ENCODE measurements at places on chromosomes 2 and 18.
A peak's percentile ranks its signal among the peaks of the same experiment; 100 is the strongest.

GRCh38 chr2:230636684-230637271 lies 75.9 kb upstream of the CAB39 start:
- no peak for DNase-seq

- DNase-seq, result peak; percentile 11
Measured at GRCh38 chr18:59646963-59647307, 50.3 kb downstream of the CCBE1 start.

GRCh38 chr2:34161549-34161948 lies 562.5 kb upstream of the FAM98A start:
- DNase-seq, result no peak

GRCh38 chr2:111702119-111702803 lies 181.7 kb downstream of the ANAPC1 start:
- peak; percentile 67 for DNase-seq

GRCh38 chr2:63735263-63735662 lies 106.4 kb upstream of the UGP2 start:
- DNase-seq, result no peak

- no peak for DNase-seq
Measured at GRCh38 chr2:54041135-54041534, 70.3 kb upstream of the PSME4 start.

- DNase-seq, result no peak
Measured at GRCh38 chr2:198788676-198789075, 669.1 kb downstream of the SATB2 start.

DNA sequence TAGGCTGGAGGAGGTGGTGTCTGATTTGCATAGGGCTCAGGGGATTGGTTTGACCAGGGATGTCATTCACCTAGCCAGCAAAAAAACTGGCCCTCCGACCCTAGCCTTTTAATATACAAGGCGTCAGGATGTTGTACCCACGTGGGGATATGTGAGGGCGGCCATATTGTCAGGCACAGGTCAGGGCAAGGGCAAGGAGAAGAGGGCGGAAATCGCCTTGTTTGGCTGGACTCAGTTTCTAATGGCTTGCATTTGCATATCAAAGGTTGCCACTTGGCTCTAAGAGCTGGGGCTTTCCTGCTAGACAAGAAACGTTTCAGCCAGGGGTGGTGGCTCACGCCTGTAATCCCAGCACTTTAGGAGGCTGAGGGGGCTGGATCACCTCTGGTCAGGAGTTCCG lies 24.9 kb upstream of the PDCL3 start:
- DNase-seq, result no peak

All from inflammatory macrophage treated with lipopolysaccharide for 4 hours (primary cell).